ENCODE measurements at places on chromosomes 7 and 10.
A peak's percentile ranks its signal among the peaks of the same experiment; 100 is the strongest.

GRCh38 chr7:142945001-142945400 is 5.7 kb downstream of the LLCFC1 start:
- no peak for DNase-seq

GRCh38 chr7:90994601-90995000 is 269.6 kb upstream of the FZD1 start:
- no peak for DNase-seq

GRCh38 chr10:22640359-22640758 is 74.0 kb downstream of the PIP4K2A start:
- no peak for DNase-seq

DNA sequence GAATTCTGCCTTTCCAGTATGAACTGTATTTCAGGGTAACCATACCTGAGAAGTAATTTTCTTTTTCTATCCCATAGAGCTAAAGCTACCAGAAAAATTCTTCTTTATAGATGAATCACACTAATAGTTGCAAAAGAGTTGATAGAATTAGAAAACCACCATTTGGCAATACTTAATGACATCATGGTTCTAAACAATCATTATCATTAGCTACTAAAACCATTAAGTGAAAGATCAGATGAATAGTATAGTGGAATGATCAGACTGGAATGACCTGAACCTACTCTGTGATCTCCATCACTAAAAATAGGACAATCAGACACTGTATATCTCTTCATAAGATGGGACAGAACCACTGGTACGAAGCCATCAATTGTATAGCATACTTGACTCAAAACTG is 19.8 kb upstream of the ZC3HAV1L start:
- no peak for DNase-seq

DNA sequence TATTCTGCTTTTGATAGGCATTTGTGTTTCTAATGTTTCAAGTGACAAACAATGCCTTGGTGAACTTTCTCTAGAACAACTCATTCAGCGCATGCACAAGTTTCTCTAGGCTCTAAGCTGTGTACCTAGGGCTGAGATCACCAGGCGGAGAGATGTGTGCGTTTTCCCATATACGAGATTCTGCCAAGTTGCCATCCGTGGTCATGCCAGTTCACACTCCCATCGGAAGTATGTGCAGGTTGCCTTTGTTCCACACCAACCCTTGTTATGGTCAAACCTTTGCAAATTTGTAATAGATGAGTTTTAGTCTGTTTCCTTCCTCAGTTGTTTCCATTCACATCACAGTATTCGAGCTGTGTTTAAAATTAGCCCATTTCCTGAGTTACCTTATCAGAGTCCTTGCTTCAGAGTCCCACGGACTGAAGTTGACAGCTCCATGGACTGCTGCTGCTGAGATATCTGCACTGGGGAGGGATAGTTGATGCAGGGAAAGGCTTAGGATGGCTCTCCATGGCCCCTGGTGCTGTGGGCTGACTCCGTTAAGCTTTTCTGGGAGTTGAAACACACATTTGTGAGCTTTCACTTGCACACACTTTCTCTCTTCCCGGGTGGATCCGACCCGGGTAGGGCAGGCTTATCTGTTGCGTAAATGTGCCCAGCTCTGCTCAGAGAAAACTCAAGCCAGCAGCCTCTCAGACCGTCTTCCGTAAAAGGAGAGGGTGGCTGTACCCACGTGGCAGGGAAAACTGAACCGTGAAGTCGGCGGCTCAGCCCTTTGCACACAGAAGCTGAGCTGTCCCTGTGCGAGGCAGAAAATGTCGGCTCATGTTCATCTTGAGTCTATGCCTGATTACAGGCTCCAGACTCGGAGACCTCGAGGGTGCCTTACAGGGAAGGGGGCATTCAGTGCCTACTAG is 49.4 kb downstream of the HK1 start:
- no peak for DNase-seq

- DNase-seq = no peak
These were observed 709 bp downstream of the GPAM start for GRCh38 chr10:112182784-112183328.

GRCh38 chr10:1410469-1411395 is 326.6 kb downstream of the ADARB2 start:
- no peak for DNase-seq

DNA sequence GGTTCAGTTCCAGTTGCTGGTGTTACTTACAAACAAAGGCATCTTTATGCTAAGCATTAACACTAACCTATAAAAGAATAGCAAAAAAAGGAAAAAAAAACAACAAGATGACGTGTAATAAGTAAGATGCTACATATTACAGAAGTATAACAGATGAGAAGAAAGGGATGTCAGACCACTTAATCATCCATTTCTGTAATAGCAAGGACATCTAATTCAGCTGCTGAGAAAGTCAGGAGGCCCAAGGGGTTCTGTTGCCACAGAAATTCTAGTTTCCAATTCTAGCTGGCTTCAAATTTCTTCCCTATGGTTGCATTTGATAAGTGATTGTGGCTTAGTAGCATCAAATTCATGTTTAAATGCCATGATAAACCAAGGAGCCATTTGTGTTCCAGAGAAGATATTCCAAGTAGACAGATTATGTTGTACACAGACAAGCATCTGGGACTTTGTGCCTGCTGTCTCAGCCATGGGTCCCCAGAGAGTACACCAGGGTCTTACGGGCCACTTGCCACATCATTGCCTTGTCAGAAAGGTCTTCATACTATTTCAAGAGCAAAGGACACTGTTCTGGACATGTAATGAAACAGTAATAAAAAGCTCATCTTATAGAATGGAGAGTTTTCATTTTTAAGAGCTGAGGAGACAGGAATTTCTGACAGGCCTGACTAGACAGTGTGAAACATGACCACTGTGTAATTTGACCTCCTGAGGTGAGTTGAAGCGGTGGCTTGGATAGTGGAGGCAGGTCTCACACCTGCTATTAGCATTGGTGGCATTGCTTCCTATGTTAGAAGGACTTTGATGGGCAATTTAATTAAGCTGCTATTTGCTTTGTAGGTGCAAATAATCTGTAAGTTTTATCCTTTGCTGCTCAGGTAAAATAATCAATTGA is 4.2 kb upstream of the ASB4 start:
- DNase-seq = no peak

DNA sequence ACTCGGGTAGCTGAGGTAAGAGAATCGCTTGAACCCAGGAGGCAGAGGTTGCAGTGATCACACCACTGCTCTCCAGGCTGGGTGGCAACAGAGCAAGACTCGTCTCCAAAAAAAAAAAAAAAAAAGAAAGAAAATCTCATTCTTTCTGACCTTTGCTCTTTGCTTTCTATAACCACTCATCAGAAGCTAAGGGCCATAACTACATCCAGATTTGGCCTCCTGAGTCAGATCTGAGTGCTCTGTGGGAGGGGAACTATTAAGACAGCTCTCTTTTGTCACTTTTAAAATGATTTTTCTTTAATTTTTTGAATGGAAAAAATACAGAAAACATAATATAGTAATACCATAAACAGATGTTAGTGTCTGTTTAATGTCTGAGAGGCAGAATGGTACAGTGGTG is 210.1 kb downstream of the KIAA1217 start:
- DNase-seq = no peak

- no peak for DNase-seq
These were observed 16.7 kb upstream of the RSBN1L start for GRCh38 chr7:77679608-77680007.

DNA sequence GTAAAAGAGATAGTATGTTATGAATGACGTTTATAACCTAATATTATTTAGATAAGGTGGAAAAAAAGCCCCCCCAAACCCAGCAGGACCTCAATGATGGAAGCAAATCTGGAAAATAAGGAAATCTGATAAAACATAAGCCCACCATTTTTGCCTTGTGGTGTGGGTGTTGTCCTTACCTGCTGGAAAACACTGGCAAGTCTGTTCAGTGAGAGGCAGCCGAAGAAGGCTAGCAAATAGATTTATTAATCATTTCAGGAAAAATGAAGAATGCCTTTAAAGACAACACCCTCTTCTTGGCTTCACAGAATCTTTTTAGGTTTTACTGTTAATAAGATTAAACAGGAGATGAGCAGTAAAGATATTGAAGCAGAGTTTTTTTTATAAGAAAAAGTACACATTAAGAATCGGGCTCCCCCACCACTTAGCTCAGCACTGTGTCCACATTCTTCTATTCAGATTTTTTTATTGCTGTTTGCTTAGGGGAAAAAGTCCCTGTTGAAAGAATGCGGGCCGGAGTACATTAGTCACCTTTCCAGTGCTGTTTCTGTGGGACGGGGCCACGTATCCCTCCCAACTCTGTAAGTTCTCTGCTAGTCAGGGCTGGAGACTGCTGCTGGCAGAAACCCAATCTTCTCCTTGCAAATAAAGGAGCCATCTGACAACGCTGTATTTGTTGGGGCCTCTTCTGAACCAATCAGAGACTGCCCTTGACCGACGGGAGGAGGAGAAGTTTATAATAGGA is 104.1 kb downstream of the EVX1 start:
- peak; percentile 80 for DNase-seq

DNA sequence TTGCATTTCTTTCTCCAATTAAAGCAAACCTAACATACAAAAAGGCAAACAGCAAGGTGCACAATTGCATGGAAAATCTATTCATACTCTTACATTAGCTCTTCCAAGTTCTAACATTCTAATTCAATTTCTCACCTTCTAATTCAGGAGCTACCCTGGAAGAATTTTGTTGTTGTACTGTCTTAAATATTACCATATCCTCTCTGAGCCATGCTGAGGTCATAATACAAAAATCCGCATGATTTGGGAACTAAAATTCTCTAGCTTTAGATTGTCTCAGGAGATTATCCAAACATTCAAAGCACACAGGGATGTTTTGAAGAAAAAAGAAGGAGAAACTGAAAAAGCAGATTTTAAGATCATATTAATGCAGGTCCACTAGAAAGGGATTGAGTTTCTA is 229.9 kb downstream of the KIAA1217 start:
- no peak for DNase-seq

DNA sequence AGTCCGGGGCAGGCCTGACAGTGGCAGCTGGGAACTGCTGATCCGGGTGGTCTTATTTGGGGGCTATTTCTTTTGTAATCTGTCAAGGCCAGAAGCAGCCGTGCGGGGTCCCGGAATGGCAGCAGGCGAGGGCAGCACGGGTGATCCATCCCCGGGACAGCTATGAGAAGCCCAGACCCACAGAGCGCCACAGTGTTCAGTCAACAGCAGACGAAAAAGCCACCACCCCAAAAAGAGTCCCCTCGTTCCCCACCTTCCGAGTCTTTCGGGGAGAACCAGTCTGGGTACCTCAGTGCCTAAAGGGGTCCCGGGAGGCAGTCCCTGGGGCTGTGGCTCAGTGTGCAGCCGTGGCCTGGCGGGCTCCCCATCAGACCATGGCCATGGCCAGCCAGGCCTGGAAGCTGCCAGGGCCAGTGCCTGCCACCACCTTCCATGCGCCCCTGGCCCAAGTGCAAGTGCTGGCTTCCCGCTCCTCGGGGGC is 125.1 kb upstream of the KCTD7 start:
- no peak for DNase-seq

GRCh38 chr7:130363026-130363847 is 17.1 kb upstream of the CPA1 start:
- peak; percentile 96 for DNase-seq

- DNase-seq = peak; percentile 32
These were observed 47.7 kb downstream of the AMZ1 start for GRCh38 chr7:2735744-2736143.

GRCh38 chr10:84329196-84329611 is 815 bp downstream of the CCSER2 start:
- DNase-seq = no peak

DNA sequence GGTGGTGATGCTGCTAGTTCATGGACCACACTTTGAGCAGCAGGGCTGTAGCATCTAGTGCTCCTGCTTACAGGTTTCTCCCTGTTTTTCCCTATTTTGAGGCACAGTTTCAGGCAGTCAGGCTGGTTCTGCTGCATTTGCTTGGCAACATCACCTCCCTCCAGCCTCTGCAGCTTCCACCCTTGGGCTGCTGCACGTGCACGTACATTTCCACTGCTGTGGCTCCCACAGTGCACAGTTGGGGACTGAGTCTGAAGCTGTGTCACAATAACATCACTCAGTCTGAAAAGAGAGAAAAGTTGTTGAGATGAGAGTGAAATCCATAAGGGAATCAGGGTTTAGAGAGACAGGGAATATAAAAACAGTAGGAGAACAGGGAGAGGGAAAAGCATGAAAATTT is 230.7 kb upstream of the FZD1 start:
- DNase-seq = no peak
